Naive thymus-derived CD4-positive, alpha-beta T cell (primary cell): ENCODE measurements at places on chromosomes 7 and 10.
A peak's percentile ranks its signal among the peaks of the same experiment; 100 is the strongest.

GRCh38 chr10:124709861-124710260 is 34.3 kb downstream of the FAM53B start:
- no peak for DNase-seq

DNA sequence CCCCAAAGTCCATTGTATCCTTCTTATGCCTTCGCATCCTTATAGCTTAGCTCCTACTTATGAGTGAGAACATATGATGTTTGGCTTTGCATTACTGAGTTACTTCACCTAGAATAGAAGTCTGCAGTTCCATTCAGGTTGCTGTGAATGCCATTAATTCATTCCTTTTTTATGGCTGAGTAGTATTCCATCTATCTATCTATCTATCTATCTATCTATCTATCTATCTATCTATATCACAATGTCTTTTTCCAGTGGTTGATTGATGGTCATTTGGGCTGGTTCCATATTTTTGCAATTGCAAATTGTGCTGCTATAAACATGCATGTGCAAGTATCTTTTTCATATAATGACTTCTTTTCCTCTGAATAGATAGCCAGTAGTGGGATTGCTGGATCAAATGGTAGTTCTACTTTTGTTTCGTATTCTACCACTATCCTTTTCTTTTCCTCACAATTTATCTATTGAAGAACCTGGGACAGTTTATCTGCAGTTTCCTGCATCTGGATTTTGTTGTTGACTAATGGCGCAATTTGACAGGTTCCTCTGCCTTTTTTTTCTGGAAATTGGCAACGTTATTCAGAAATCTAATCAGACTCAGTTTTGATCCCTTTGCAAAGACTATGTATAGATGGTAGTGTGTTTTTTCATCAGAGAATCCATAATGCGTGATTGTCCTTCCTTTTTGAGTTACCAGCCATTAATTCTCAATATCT is 287.2 kb downstream of the ARL4A start:
- no peak for DNase-seq

GRCh38 chr7:8291397-8292141 is 29.6 kb upstream of the ICA1 start:
- DNase-seq, result no peak

GRCh38 chr7:82818171-82818570 is 344.5 kb downstream of the PCLO start:
- DNase-seq, result no peak

- DNase-seq, result no peak
These were observed 560.1 kb downstream of the PARD3 start for GRCh38 chr10:34255035-34255434.

DNA sequence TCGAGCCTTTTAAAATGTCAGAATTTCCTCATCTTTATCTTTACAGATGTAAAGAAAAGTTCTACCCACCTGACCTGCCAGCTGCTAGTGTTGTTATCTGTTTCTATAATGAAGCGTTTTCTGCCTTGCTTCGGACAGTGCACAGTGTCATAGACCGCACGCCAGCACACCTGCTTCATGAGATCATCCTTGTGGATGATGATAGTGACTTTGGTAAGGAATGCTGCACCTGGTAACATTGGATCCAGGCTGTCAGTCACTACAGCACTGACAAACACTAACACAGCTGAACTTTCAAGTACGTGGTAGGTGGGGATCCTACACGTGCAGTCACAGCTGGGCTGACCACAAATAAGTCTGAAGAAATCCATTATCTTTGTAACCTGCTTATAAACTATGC is 77.6 kb downstream of the GALNT11 start:
- no peak for DNase-seq

GRCh38 chr7:151083071-151083823 is at the start of gene TMUB1:
Gene TMUB1 (minus strand): TSS chr7:151083493. CDS start chr7:151082563, 930 bp downstream.
- peak; percentile 83 for DNase-seq

GRCh38 chr10:49273626-49274025 is 25.3 kb upstream of the C10orf71 start:
- no peak for DNase-seq

GRCh38 chr10:105063796-105064195 is 422.7 kb downstream of the SORCS3 start:
- no peak for DNase-seq

DNA sequence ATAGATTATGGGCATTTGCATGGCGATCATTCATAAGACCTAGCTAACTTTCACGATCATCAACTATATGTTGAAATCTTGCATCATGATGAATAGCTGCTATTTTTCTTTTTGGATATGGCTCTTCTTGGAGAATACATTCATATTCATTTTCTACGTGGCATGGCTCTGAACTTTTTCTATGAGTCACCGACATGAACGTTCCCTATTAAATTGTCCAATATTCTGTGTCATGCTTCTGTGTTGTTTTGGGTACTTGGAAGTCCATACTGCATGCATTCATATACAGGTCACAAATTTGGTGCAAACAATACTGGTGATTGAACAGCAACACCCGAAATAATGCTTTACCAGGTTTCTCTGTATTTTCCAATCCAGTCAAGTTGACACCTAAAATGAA is 37.9 kb upstream of the ANKRD1 start:
- no peak for DNase-seq

DNA sequence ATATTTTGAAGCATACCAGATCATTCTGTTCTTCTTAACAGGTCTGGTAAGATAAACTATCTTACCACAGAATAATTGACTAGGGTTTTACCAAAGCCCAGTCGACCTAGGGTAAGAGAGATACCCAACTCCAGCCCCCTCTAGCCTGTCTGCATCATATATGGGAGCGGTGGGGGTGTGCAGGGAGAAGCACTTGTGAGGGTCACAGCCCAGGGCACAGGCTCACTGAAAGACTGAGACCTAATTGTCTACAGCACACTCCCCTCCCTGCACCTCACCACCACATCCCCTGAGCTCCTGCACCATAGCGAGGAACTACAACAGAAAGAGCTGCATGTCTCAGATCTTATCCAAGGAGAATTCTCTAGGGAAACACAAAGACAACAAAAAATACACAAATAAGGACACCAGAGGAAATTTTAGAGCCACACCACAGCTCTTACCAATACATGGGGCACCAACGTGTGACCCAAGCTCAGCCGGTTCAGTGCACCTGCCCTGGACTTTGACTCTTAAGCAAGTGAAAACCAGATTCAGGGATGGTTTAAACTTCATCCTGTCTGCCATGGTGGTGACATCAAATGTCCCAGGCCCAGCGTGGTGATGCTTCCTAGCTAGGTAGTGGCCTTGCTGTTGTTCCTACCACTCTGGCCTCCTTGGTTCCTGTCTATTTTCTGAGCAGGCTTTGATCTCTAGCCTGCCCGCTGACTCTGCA is 150.8 kb downstream of the HERPUD2 start:
- DNase-seq, result no peak

GRCh38 chr10:79324032-79324695 is 23.1 kb upstream of the PPIF start:
- DNase-seq, result no peak

DNA sequence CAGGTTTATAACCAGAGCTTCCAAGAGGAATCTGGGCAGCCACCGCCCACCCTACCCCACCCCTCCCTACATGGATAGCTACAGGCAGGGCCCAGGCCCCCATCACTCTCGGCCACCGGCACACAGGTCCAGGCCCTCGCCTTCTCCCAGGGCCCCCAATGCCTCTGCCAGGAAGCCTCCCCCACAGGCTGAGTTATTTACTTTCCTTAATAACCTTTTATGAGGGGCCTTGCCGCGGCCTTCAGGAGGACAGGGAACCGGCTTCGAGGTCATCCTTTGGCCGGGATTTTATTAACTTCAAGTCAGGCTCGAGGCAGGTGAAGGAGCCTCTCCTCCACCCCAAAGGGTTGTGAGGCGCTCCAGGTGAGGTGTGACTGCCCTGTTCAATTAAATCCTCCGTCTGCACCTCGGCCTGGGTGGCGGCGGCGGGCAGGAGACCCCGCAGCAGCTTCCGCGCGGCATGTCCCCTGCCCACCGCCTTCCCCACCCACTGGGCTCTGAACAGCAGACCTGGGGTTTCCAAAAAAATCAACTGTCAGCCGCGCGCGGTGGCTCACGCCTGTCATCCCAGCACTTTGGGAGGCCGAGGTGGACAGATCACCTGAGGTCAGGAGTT is 106.5 kb downstream of the MICALL2 start:
- DNase-seq, result no peak

- peak; percentile 68 for DNase-seq
These were observed 1.2 kb upstream of the LZTS2 start for GRCh38 chr10:100998183-100998990.

DNA sequence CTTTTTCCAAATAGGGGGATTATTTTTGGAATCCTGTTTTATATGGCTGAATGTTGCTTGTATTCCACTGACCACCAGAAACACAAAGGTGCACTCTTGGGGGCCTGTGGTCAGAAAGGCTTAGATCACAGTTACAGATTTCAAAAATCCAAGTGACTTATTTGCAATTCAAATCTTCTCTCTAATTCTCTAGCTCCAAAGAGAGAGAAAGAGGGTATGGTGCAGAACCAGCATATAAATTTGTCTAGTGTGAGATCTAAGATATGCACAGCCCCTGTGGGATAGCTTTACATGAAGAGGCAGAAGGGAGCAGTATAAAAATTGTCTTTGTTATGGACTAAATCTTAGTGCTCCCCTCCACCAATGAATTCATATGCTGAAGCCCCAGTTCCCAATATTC is 1121.7 kb upstream of the CELF2 start:
- no peak for DNase-seq

DNA sequence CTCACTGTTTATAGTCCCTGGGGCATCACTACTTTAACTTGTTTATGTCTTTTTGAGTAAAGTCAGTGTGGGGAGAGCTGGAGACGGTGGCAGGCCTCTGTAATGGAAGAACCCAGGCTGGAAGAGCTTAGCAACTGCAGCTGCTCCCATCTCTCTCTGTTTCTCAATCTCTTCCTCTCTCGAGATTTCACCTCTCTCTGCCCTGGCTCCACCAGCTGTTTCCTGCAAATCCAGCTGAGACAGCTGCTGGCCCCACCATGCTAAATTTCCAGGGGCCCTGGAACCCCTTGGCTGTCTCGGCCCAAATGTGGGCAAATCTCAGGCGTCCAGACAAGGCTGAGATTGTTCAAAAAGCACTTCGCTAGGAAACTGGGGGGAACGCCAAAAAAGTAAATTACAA is 25.8 kb upstream of the SLF2 start:
- DNase-seq, result no peak

DNA sequence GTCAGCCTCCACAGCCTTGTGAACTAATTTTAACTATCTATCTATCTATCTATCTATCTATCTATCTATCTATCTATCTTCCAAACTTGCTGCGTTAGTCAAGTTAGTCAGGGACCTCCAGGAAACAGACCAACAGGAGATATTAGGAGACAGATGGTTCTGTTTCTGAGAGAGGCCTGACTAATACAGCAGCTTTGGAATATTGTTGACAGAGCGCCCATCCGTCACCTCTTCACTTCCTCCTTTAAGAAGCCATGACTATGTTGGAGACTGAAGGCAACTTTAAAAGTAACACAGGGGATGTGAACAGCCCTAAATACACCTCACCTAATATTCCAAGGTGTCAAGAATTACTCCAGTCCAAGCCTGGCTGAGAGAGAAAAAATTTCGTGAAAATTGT is 280.9 kb upstream of the IGFBP3 start:
- DNase-seq, result no peak

DNA sequence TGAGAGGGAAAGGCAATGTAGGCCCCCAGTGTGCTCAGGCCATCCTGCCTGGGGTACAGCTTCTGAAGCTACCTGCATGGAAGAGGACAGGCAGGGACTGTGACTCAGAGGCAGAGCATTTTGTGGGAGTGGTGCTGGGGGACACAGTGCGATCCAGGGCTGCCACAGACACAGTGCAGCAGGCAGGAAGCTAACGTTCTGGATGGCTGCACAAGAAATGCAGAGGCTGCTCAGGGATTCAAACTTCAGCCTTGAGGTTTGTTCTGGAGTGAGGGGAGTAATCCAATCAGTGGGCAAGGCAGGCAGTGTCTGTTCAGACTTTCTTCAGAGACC is 648.0 kb upstream of the IGFBP3 start:
- DNase-seq, result no peak

DNA sequence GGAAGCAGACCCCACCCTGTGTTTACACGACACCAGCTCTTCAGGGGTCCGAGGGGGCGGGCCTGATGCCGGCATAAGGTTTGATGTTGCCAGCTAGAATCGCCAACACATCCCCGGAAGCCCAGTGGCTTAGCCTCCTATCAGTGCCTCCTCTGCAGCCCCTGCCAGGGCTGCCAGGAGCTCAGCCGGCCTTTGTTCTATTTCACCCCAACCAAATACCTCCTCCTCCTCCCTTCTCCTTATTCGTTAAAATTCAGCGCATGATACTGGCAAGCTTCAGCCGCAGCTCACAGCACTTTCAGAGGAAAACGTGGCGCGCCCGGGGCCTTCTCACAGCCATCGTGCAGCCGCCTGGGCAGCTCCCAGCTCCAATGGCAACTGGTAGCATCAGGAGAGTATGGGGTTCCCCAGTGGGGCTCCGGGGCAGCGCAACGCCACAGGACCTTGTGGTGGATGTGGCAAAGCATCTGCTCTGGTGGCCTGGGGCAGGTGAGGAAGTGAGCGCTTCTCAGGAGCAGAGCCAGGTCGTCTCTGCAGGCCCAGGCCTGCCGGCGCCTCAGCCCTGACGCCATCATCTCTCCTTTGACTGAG is 176.4 kb upstream of the RHEB start:
- DNase-seq, result no peak

DNA sequence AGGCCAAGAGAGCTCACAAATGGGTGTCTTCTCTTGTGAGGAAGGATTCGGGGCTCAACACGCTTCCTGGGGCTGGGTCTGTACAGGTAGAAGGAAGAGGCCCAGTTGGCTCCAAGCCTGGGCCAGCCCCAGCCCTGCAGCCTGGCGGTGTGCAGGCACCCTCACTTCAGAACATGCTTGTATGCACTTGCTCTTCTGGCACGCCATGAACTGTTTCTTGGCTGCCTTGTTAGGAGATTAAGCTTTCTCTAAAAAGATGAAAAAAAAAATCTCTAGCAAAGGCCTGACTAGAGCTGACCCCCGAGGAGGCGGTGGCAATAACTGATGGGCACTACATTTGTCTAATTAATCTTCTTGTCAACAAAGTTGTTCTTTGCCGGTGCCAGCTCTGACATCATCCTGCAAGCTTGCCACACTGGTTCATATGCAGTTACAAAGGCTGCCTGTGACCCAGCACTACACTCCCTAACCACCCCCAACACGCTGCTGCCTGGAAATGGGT is 94.7 kb downstream of the WDR11 start:
- no peak for DNase-seq

GRCh38 chr7:91942312-91942711 is 1.6 kb downstream of the AKAP9 start:
- DNase-seq, result no peak

GRCh38 chr10:2985729-2986232 is 81.6 kb upstream of the PFKP start:
- DNase-seq, result no peak

DNA sequence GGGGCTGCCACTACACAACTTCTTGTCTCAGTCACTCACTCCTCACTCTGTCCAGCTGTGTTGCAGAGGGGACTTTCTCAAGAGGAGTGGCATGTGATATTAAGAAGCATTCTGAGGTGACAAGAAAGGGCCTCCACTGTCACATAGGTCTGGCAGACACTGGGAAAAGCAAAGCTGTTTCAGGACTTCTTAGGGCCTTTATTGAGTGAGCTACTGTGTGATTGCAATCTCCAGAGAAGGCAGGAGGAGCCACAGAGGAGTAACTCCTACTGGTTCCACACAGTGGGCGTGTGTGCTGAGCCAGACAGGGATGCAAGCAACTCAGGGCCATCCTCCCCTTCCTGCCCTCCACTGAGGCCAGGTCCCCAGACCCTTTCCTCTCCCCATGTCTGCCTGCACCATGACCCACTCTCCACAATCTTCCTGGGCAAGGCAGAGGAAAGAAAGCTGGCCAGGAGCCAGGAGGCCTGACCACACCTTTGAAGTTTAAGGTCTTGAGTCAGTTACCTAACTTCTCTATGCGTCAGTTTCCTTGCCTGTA is 262.0 kb upstream of the ZMIZ1 start:
- no peak for DNase-seq
